ENCODE measurements at places on chromosomes 5 and 9.

DNA sequence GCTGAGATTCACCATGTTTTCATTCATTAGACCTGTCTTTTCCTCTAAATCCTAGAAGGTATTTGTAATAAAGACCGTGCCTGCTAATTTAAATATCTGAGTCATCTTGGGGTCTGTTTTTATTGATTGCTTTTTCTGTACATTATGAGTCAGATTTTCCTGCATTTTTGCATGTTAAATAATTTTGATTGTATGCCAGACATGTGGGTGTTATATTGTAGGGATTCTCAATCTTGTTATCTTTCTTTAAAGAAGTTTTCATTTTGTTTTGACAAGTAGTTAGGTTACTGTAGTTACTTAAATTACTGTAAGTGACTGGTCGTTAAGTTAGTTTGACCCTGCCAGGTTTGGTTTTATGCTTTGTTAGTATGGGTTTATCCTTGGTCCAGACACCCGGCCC is 35.1 kb downstream of the EXOSC2 start:
- DNase-seq, result no peak

GRCh38 chr9:29422438-29422837 is 1849.2 kb upstream of the C9orf72 start:
- no peak for DNase-seq

- DNase-seq, result no peak
These were observed 4.5 kb downstream of the PHF24 start for GRCh38 chr9:34962546-34962945.

GRCh38 chr5:127961006-127961762 is 122.4 kb upstream of the SLC12A2 start:
- DNase-seq, result no peak

GRCh38 chr5:136703706-136704105 is 338.4 kb upstream of the TRPC7 start:
- DNase-seq, result no peak

- peak; percentile 14 for DNase-seq
These were observed 764.7 kb downstream of the MTRR start for GRCh38 chr5:8633696-8634095.

GRCh38 chr5:128490761-128491160 is 47.3 kb downstream of the FBN2 start:
- DNase-seq, result no peak

- no peak for DNase-seq
These were observed 14.1 kb upstream of the SEMA5A start for GRCh38 chr5:9559965-9560364.
